ENCODE measurements at places on chromosomes 12 and 14.

DNA sequence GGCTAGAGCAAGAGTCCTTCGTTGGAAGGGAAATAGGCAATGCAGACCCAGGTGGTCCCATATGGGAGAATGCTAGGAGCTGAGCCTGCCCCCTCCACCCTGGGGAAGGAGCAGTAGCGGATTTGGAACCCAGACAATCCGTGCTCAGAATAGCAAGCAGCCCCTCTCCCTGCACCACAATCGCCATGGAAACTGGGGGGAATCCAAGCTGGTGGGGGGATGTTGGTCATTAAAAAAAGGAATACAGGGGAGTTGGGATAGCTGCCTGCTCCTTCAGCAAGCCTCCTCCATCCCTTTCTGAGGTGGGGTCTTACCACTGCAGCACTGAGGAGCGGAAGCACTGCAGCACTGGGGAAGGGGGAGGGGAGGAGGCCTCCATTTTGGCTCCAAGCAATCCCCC lies 2.9 kb downstream of the RND1 start:
- DNase-seq = no peak

GRCh38 chr14:67285876-67286452 lies 44.7 kb downstream of the PALS1 start:
- DNase-seq = no peak

GRCh38 chr14:34733245-34733644 lies 18.9 kb upstream of the CFL2 start:
- no peak for DNase-seq

GRCh38 chr12:102498471-102498870 lies 18.1 kb upstream of the IGF1 start:
- no peak for DNase-seq

- DNase-seq = no peak
Measured at GRCh38 chr12:113333877-113334785, 778 bp downstream of the SLC8B1 start.

DNA sequence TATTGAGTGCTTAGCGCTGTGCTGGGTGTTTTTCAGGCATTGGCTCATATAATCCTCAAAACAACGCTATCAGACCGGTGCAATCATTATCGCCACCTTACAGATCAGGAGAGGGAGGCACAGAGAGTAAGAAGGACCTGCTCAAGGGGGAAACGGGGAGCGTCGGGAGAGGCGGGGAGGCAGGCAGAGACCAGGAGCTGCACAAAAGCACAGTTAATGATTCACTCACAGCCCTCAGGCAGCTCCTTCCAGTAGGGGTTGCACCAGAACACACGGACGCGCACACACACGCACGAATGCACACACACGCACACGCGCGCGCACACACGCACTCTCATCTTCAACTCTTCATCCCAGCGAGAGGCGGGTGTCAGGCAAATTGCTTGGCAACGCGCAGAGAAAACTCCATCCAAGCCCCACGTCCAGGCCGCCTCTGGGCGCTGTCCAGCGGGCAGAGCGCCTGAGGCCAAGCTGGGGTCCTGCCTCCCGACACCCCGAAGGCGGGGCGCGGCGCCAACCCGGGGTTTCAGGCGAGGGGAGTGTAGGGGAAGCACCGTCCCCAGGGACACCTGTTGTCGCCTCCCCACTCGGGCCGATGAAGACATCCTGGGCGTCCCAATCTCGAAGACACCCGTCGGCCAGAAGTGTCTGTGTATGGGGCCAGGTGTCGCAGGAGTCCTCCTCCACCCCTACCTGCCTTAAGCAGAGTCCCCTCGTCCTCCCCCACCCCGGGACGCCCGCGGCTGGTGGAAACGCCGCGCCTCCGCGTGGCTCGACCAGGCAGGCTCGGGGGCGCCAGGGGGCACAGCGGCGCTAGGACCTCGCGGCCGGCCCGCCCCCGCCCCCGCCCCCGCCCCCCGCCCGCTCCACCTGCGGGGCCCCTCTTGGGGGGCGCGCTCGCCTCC lies 35.5 kb upstream of the STON2 start:
- DNase-seq = no peak

GRCh38 chr14:39491134-39491571 lies 58.9 kb upstream of the FBXO33 start:
- DNase-seq = no peak

DNA sequence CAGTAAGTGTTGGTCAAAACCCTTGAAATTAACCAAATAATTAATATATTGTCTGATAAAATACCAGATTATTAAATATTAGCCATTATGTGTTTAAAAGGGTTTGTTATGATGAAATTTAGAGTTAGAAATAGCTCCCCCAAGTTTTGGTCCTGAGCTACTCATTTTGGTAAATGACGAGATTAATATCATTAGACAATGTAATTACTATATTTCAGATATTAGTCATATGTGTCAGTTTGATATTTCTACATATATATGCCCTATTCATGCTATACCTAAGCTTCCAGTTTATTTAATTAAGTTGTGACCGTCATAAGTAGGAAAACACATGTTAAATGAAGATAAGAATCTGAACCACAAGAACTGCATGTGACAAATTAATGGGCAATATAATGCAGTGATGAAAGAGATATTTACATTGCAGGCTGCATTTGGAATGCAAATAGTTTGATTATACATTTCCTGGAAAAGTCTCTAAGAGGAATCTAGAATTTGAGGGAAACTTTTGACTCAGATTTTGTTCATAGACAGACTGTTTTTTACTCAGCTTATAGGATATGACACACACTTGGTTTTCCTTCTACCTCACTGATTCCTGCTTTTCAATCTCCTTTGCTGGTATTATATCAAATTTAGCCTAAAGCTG lies 70.5 kb downstream of the TBC1D30 start:
- no peak for DNase-seq

DNA sequence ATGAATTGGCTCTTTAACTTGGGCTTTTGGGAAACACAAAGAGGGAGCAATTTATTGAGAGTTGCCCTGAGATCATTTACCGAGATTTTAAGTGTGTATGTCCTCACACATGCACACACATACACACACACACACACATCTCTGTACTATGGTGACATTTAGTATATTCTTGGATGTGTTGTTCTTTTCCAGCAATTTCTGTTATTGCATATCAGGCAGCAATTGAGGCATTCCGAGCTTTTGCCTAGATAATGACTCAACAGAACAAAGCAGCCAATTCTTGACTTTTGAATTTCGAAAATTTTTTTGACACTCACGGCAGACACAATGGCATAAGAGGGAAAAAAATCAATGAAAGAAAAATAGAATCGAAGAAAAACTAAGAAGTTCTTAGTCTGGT lies 248.5 kb downstream of the DUSP6 start:
- DNase-seq = no peak

DNA sequence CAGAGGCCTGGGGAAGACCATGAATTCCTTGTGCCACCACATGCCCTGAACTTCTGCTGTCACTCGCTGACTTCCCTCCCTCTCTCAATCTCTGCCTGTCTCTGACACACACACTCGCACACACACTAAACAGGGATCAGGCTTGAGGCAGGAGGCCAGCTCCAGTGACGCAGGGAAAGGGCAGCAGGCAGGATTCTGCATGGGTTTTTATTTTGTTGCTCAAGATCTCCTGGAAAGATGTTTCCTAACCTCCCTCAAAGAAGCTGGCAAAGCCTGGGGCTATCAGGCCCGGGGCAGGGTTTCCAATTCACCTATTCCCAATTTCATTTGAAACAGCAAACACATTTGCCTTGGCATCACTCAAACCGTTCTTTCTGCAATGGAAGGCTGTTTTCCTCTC lies 27.7 kb upstream of the PEX5 start:
- DNase-seq = no peak

GRCh38 chr14:43249116-43249515 lies 1258.0 kb downstream of the FSCB start:
- DNase-seq = no peak

GRCh38 chr12:2752676-2753371 lies 41.9 kb upstream of the FKBP4 start:
- DNase-seq = peak; percentile 46

DNA sequence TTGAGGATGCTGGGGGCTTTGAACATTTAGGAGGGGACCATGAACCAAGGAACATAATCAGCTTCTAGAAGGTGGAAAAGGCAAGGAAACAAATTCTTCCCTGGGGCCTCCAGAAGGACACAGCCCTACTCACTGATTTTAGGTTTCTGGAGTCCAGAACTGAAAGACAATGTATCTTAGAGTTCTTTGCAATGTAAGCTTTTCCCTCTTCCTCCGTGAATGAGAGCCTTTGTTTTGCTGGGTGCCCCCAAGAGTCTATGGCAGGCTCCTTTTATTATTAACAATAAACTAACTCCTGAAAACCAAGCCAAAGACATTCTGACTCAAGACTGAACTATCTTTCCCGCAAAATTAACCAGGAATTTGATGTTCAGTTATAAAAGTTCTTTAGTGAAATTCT lies 204.1 kb downstream of the STXBP6 start:
- no peak for DNase-seq

GRCh38 chr14:103123634-103124500 lies 606 bp downstream of the TNFAIP2 start:
- no peak for DNase-seq

DNA sequence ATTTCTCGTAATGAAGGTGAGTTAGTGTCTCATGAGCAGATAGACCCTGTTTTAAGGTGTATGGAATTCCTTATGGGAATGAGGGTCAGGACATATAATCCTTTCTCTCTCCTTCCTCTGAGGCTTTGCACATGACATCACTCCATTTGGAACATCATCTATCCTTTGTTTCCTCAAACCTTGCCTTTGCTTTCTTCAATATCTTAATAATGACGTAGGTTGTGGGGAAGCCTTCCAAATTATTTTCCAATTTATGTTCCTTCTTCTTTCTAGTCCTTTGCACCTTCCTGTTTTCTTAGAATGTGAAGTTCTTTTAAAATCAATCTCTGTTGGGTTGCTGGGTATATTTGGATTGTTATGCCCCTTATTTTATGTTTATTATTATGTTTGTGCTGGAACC lies 502.9 kb upstream of the STXBP6 start:
- no peak for DNase-seq

DNA sequence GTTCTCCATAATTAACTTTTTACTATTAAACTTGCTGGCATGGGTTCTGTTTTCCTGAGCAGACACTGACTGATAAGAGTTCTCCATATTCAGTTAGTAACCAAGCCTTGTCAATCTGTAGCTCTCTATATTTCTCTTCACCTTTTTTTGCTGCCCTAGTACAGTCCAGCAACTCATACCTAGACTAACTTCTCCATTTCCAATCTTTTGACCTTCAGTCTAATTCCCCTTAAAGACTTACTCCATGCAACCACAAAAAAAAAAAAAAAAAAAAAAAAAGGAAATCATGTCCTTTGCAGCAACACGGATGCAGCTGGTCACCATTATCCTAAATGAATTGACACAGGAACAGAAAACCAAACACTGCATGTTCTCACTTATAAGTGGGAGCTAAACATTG lies 125.7 kb upstream of the KRAS start:
- no peak for DNase-seq

GRCh38 chr12:2550561-2551411 lies 244.0 kb upstream of the FKBP4 start:
- DNase-seq = no peak

DNA sequence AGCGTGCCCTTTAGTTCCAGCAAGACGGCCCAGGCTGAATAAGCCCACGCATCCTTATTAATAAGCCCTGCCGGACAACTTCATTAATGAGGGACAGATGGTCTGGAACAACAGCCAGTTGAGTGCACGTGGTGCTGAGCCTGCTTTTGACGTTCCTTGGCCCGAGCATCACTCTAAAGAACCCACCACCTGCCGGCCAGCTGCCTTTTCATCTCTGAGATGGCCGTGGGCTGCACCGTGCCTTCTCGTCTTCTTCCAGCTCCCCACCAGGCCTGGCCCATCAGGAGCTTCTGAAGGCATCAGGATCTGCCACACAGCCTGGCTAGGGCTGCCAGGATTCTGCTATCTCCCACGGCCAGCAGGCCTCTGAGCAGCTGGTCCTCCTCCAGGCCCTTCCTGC lies 80.0 kb downstream of the AACS start:
- no peak for DNase-seq

DNA sequence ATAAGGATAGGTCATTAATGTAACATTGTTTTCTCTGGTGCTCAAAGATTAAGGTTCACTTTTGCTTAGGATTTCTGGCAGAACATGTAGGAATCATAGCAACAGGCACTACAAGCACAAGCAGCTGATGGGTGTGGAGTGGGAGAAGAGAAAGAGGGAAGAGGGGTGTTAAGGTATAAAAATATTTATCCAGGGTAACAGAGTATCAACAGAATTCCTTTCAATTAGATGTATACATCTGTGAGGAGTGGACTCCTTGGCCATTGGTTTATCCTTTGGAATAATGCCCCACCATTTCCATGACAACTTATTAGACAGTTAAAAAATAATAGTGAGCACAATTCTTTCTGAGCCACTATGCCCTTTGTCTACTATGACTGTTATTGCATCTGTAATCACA lies 388.3 kb upstream of the DDHD1 start:
- no peak for DNase-seq

GRCh38 chr12:32515137-32515873 lies 115.9 kb downstream of the FGD4 start:
- no peak for DNase-seq

GRCh38 chr14:85483652-85484051 lies 46.3 kb upstream of the FLRT2 start:
- DNase-seq = no peak

DNA sequence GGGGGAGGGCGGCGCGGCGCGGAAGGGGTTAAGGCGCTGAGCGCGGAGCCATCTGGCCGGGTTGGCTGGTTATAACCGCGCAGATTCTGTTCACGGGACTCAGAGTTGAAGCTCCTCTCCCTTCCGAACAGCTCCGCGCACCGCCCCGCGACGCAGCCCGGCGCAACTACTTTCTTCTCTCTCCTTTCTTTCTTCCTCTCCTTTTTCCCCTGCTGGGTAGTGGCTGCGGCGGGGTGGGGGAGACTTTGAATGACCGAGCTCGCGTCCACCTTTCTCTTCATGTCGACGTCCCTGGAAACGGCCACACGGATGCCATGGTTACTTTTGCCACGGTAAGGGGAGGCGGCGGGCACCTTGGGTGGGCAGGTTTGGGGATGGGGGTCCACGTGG lies at the start of gene NTF3:
NTF3 (plus strand) TSS at position 98 of the 390 bp plus-strand sequence; CDS start at position 315, 217 bp downstream.
- no peak for DNase-seq

DNA sequence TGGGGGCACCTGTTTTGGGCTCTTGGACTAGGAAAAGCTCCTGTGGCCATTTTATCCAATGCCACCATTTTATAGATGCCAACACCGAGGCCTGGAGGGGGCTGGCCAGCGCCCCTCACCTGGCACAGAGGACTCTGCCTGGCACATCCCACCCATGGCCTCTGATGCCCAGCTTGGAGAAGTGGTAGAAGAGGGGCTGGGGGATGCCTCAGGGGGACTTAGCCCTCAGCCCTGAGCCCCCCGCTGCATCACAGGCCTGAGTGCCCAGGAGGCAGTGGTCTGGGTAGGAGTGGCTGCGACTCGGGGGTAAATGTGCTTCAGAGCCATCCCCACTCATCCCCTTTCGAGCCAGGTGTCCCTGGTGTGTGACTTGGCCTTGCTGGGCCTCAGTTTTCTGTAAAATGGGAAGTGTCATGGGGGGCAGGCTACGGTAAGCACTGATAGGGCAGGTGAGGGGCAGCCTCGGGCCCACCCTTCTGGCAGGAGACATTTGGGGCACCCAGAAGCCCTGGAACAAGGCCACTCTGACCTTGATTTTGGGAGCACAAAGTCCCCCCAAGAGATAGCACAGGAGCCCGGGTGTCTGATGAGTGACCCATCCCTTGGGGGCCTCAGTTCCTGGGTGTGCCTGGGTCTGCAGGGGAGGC lies 22.5 kb downstream of the SH2B3 start:
- DNase-seq = no peak

Measured in stimulated activated CD8-positive, alpha-beta memory T cell treated with anti-CD3 and anti-CD28 coated beads, Interleukin-15, amount 100 ng/mL, for 24 hours (primary cell).